ENCODE measurements at places on chromosomes 1 and 21.
A peak's percentile ranks its signal among the peaks of the same experiment; 100 is the strongest.

- DNase-seq = no peak
Observed at GRCh38 chr21:38839328-38840286, 33.9 kb downstream of the ETS2 start.

DNA sequence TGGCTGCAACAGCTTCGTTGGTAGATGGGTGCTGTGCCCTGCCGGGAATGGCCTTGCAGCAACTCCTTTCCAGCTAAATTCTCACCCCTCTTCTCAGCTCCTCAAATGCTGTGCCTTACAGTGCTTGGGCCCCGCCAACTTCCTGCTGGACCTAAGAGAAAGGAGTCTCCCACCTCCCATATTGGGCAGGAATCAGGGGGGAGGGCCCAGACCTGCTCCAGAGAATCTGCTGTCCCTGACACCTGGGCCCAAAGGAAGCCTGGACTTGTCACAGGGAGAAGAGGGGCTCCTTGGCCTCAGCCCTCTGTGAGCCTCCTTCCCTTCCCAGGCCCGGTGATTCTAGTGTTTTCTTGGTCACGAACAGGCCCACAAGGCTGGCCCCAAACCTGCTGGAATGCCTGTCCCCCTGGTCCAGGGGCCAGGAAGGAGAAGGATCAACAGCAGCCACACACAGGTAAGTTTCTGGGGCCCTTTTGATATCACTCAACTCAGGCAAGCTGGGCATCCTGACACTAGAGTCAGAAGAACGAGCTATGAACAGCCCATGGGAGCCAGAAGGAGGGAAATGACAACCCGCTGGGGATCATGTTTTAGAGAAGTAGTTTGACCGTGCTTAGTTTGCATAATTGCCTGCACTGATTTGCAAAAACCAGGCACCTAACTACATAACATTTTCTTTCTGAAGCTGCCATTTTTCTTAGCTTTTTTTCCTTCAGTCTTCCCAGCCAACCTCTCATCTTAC lies 86.2 kb downstream of the CD247 start:
- no peak for DNase-seq

DNA sequence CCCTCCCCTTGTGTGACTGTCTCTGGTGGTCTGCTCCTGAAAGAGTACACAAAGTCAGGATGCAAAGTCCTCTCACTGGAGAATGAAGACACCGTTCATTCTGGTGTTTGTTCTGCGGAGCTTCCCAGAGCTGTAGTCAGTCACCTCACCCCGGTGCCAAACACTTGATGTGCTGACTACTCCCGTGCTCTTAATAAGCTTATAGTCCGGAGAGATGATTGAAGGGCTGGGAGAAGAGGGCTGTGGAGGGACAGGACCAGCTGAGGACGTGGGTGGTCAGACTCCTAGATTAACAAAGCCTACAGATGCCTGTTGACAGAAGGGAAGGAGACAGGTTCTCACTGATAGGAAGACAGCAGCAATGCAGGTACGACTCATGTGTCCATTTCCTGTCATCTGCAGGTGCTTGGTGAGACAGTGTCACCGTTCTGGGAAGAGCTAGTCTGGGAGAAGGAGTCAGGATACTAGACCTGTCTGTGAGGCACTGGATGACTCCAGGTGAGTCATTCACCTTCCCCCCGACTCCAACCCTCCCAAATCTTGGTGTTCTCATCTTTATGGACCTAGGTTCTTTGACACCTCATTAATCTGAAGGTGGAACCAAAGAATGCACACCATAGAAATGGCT lies 40.4 kb upstream of the LRRN2 start:
- no peak for DNase-seq

DNA sequence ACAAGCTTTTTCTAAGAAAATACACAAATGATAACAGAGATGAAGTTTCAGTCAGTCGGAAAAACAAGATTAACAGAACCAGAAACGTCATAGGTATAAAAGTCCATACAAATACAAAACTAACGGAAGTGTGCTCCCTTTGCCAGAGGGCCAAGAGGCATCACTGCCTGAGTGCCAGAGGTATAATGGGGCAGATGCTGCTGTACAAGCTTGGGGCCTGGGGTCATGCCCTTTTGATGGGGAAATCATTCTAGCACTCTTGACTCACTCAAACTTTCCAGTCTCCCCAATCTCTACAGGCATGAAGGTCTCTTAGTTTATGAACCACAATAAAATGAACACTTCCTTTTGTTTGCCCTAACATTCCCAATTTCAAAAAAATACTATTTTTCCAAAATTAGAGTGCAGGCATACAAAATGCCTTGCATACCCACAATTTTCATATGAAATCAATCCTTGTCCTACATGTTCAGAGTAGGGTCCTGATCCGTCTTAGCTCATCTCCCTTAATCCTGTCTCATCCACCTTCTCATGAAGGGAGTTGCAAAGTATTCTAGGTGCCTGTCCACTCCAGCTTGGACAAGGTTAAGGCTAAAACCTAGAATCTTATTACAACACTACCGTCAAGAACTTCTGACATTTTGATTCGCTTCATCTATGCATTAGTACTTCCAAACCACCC lies 1.5 kb downstream of the RPL22 start:
- no peak for DNase-seq

GRCh38 chr1:51686450-51686849 lies 69.6 kb downstream of the OSBPL9 start:
- no peak for DNase-seq

GRCh38 chr1:184791550-184791900 lies 36.9 kb upstream of the EDEM3 start:
- no peak for DNase-seq

DNA sequence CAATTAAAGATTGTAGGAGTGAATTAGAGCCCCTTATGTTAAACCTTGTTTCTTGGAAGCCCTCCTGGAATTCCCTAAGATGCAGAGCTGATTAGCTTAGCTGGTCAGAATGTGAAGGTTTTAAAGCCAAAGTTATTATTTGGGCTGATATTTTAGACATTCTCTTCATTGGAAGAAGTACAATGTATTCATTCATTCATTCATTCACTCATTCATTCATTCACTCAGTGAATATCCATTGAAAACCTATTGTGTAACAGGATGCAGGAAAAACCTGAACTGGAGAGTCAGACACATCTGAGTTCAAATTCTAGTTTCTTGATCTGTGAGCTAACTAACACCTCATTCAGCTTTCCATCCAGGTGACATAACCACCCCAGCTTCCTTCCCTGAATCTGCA lies 29.7 kb downstream of the DDR2 start:
- no peak for DNase-seq

DNA sequence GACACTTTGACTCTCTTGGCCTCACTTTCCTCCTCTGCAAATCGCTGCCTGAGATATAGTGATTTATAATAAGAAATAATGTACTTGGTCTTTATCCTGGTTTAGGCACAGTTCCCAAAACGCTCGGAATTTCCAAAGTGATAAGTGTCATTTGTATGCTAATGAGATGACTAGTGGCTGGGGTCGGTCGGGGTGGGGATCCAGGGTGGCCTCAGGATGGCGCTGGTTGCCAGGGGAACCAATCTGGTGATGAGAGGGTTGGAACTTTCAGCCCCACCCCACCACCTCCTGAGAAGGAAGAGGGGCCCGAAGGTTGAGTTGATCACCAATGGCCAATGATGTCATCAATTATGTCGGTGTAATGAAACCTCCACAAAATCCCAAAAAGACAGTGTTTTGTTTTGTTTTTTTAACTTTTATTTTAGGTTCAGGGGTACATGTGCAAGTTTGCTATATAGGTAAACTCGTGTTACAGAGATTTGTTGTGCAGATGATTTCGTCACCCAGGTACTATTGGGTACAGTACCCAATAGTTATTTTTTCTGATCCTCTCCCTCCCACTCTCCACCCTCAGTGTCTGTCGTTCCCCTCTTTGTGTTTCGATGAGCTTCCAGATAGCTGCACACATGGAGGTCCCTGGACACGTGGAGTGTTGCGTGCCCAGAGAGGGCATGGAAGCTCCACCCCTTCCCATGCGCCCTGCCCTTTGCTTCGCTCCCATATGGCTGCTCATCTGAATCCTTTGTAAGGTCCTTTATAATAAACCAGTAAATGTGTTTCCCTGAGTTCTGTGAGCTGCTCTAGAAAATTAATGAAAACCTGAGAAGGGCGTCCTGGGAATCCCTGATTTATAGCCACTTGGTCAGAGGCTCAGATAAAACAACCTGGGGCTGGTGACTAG lies 97.2 kb downstream of the KCNN3 start:
- no peak for DNase-seq

DNA sequence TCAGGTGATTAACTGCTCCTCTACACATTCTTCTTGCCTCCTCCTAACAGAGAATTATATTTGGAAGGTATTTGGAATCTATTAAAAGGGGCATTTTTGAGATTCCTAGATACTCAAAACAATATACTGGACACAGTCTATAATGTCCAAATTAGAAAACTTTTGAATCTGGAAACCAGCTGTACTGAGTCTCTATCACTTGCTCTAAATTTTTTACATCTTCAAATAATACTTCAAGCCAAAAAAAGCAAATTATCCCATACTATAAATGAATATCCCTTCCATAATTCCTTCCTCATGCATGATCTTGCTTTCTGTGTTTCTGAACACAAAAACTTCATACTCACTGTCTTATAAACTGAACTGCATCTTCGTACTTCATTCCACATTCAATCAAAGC lies 28.5 kb downstream of the PTP4A2 start:
- DNase-seq = no peak

- no peak for DNase-seq
Observed at GRCh38 chr1:33849211-33849610, 14.7 kb upstream of the HMGB4 start.

DNA sequence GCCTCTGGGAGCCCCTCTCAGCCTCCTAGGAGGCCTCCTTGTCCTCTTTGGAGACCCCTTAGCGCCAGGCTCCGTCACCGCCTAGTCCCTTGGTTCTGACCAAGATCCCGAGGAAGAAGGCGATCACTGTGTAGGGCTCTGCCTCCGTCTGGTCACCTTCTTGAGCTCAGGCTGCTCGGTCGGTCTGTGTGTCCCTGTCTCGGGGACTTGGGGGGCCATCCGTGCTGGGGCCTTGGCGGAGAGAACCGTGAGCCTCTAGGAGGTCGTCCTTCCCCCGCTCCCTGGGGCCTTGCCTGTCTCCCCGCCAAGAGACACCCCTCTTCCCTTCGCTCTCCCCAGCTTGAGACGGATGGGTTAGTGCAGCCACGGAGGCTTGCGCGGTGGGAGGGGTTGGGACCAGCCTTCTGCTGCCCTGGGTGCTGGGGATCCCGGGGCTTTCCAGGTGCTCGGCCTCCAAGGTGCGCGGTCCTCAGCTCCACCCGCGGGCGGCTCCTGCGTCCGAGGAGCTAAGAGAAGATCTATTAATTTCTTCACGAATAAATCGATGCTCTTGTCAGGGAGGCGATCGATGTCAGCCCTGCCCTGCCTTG lies 701 bp upstream of the INSRR start:
- no peak for DNase-seq

- DNase-seq = no peak
Observed at GRCh38 chr21:29477941-29478340, 179.2 kb downstream of the BACH1 start.

- DNase-seq = no peak
Observed at GRCh38 chr1:168531615-168532345, 12.0 kb downstream of the XCL2 start.

- DNase-seq = no peak
Observed at GRCh38 chr21:16193496-16194094, 463.8 kb downstream of the USP25 start.

DNA sequence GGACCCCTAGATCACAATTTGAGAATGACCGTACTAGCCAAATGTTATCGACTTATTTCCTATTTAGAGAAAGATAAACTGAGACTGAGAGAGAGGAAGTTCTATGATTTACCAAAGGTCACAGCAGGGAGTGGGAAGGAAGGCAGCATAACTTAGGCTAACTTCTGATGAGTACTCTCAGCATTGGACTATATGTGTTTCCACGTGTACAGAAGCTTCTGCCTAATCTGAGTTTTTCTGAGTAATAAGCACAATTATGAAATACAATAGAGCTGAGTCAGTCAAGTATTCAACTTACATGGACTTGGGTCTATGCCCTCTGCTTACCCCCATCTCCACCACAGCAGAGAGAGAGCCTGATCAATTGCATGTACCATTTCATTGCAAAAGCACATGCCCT lies 88.1 kb upstream of the HIVEP3 start:
- DNase-seq = no peak

GRCh38 chr1:25820247-25821111 lies 725 bp downstream of the MTFR1L start:
- DNase-seq = peak; percentile 89

- peak; percentile 91 for DNase-seq
Observed at GRCh38 chr1:109640285-109640865, 15.5 kb upstream of the GSTM4 start.

DNA sequence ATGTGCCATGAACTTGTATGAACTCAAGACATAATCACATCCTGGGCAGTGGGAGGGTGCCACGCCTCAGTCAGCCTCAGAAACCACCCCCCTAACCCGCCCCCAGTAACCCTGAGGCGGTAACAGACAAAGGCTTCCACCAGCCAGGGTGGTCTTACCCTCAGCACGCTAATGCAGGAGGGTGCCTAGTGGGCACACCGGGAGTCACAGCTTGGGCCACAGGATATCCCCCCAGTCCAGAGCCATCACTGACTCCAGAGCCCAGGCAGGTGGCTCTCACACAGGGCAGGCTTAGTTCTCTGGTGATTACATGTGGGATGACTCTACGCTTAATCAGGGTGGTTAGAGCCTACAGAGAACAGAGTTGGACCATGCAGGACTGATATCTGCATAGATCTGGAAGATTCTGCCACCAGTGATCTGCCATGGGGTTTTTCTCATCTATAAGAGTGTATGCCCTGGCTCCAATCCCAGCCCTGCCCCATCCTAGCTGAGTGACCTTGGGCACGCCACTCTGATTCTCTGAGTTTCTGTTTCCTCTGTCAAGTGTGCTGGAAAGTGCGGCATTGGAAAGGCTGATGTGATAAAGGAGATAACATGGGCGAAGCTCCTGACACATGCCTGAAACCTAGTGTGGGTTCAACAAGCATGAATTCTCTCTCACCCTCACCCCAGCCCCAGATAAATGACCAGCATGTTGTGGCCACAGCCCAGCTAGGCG lies 27.3 kb downstream of the OPTC start:
- no peak for DNase-seq

DNA sequence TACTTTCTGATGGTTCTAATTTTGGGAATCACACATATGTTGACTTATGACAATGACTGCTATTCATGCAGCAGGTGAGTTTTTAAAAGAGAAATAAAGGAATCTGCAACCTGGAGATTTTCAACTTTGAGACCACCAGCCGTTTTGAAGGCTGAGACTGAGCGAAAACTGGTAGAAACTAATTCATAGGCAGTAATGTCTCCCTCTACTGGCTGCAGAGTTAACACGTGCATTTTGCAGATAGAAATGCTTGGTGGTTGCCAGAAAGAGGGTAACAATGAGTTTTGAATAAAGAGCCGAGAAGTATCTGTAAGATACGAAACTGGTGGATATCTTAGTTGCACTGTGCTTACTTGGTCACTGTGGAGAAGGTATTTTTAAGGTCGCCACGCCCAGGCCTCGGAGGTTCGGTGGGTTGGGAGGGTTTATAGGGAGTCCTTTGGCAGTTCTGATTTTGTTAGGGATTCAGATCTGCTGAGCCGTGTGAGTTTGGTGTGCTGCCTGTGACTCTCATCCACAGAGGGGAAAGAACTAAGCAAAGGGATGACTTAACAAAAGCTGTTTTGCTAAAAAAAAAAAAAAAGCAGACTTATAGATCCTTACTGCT lies 83.0 kb downstream of the RYR2 start:
- DNase-seq = peak; percentile 49

GRCh38 chr21:34260277-34261008 lies 103.4 kb upstream of the KCNE2 start:
- no peak for DNase-seq

All from hematopoietic multipotent progenitor cell treated with erythropoietin and hydrocortisone succinate and interleukin-3 and kit ligand, for 6 days (in vitro differentiated cells).